ENCODE measurements at places on chromosomes 6 and 20.

DNA sequence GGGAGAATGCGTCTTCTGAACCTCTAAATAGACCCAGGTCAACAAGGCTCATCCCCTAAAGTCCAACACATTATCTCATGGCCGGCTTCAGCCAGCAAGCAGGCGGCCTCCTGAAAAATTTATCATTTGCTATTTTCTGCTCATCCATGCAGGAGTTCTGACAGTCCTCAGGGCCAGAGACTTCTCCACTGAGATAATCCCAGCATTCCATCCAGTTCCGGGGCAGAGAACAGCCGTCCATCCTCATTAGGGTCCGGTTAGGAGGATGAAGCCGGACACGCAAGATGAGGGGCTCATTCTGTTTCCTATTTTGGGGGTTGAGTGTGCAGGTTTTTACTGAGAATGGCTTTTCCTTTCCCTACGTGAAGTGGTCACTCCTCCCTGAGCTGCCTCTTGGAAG, 258.1 kb downstream of the PREX1 start:
- no peak for DNase-seq

GRCh38 chr6:55785273-55785672, 90.1 kb downstream of the BMP5 start:
- no peak for DNase-seq

- DNase-seq, result no peak
Measured at GRCh38 chr6:2514965-2515543, 235.7 kb downstream of the MYLK4 start.

DNA sequence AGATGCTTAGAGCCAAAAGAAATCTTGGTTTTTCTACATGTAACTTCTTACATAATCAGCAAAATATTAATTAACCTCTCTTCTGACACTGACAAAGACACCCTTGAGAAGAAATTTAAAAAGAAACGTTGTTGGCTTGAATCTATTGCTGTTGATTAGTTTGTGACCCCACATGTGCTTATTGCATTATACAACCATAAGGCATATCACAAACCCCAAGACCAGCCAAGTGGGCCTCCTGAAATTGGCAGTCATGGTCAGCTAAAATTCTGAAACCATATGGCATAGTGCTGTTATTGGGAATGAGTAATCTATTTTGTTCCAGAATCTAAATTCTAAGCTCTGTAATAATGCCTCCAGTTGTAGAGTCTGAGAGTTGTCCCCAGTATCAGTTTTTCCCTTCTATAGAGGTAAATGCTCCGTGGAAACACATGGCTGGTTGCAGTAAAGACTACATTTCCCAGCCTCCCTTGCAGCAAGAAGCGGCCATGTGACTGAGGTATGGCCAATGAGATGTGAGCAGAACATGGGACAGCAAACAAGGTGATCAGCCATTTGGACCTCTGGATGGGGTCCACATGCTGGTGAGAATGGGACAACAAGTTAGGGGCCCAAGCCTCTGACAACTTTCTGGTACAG, 42.3 kb upstream of the PTPN1 start:
- peak; percentile 51 for DNase-seq

- DNase-seq, result no peak
Measured at GRCh38 chr20:371755-372542, 8.6 kb upstream of the TRIB3 start.

DNA sequence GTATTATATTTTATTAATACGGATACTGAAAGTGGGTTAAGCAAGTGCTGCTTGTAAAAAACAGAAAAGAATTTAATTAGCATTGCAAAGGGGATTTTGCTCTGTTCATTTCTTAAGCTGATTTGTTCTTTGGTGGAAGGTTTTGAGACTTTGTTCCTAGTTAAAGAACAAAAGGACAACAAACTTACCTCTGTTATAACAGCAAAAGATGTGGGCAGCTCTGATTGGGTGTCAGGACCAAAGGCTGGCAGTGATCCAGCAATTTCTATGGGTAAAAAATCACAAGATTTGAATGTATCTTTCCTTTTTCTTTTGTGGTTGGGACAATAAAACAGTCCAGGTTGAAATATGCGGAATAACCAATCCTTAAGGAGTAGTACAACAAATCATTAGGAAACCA, 68.8 kb downstream of the IMPG1 start:
- DNase-seq, result no peak

DNA sequence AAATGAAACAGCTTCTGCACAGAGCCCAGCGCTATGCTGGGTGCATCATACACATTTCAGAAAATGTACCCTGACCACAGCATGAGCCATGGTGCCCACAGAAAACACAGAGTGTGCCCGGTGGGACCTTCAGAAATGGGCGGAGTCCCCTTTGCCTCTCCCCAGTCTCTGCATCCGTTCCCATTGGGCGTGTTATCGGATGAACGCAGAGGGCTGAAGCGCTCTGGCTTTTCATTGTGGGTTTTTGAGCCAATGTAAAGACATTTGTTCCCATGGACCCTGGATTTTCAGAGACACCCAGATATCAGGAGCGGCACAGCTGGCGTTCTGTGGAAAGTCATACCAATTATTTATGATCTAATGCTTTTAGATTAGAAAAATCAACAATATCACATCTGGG, 99.8 kb downstream of the DACT2 start:
- DNase-seq, result no peak

- no peak for DNase-seq
Measured at GRCh38 chr20:37598575-37599342, 71.1 kb upstream of the BLCAP start.

DNA sequence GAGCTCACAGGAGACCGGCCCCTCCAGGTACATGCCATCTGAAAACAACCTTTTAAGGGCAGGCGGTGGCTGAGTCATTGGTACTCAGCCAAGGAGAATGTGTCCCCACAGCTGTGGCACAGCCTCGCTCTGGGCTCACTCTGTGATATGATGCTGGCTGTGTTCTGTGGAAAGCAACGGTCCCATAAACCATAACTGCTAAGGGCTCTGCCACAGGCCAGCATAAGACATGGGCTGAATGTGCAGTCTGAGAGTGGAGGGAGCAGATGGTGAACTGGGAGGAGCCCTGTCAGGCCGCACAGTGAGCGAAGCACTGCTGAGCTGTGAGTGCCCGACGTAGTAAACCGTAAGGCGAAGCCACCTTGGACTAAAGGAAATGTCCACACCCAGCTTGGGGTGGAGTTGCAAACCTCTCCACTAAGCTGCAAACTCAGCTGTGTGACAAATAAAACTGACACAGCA, 375.8 kb downstream of the THBS2 start:
- no peak for DNase-seq

DNA sequence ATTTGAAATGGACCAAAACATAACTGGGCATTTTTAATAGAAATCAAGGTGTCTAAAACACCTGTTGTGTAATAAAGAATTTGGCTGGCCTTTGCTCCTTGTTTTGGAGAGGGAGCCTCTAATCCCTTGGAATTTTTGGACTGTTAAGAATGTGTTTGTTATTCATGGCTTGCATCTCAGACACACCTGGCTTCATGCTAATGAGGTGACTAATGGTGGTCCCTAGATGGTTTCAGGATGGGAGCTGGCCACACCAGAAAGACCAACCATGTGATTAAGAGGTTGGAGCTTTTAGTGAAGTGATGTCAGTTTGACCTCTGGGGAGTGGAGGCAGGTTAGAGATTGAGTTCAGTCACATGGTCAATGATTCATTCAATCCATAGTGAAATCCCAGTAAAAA, 328.4 kb downstream of the DHX35 start:
- no peak for DNase-seq

DNA sequence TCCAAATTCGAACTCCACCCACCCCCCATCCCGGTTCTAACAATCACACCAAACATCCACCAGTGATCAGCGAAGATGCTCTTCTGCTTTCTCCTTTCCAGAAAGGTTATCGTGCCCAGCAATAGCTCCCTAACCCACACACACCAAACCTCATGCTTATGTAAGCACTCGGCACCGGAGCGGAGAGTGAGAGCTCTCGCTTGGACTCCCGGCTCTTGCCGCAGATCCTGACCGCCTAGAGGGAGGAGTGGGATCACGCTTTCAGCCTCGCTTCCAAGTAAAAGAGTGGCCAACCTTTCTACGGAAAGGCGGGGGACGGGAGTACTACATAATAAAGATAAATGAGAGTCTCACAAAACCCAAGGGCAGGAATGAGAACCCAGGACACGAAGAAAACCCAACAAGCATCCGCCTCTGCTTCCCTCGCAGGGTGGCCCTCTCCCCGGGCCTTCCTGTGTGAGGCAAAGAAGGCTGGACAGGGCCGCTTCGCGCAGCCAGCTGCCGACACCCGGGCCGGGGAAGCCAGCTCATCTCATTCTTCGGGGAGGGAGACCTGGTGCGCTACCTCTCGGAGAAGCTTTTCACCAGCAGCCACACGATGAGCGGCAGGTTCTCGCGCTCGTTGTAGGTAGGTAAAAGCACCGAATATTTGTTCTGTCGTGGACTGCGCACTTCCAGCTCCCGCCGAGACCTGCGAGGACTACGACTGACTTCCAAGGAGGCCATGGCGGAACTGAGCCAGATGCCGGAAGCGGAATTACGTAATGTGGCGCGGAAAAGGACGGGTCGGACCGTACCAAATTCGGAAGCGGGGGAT, at the start of gene DPM1:
DPM1 (minus strand) TSS at position 735 of the 817 bp plus-strand sequence; CDS start at position 726, 9 bp downstream.
- peak; percentile 97 for DNase-seq

DNA sequence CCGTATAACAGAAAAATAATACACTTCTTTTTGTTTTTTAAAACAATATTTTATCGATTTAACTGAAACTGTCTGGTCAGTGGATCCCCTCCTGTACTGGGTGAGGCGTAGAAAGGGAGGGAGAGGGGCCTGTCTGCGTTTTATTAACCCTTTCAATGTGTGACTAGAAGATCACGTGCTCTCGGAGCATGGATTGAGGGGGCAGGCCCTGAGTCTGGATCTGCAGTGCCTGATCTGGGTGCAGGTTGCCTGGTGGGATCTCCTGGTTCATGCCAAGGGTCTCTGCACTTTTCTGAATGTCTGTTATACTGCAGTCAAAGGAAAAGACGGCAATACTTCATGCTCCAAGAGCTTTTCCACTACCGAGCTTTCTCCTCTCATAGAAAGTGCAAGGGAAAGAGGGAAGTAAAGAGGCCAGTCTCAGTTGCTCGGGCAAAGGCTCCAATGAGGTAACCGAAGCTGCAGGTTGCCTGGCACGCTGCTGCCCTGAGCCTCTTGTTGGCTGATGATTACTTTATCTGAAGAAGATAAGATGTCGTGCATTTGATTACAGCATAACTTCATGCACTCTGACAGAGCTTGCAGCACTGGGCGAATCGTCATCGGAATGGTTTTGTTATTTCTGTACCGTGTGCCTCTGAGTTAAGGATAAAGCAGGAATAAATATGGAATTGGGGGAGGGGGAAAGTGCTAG, 167.5 kb upstream of the PMEPA1 start:
- DNase-seq, result no peak

DNA sequence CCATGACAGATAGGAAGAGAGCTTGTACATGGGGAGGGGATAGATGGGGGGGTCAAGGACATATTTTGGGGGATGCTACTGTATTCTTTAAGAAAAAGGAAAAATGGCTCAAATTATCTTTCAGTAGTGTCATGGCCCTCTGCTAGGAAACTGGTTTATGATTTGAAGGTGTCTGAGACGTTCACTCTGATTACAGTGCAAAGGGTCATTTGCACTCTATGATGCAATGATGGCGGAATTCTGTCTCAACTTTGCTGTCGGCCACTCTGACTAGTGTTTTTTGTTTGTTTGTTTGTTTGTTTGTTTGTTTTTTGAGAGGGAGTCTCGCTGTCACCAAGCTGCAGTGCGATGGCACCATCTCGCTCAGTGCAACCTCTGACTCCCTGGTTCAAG, 180.0 kb downstream of the SOX4 start:
- DNase-seq, result no peak

DNA sequence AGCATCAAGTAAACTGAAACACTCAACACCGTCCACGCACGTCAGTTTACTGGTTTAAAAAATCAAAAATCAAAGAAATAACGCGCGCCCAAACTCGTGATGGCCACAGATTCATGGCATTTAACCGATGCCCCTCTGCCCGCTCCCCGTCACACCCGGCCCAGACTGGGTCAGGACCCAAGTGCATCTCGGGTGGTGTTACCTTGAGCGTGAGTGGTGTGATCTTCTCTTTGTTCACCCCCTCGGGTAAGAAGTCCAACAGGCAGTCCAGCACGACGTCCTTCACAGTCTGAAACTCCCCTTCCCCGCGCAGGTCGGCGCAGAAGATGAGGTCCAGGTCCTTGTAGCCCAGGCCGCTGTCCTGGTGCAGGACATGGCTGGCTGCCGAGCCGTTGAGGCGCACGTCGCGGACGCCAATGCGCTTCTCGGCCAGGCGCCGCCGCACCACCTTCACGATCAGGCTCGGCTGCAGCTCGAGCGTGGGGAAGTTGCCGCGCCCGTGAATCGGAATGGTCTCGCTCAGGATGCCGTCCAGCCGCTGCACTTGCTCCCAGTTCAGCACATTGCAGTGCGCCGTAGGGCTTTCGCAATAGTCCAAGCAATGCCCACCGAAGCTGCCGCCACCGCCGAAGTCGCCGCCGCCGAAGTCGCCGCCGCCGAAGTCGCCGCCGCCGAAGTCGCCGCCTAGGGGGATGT, 945 bp downstream of the TENT5A start:
- peak; percentile 30 for DNase-seq

GRCh38 chr6:37940074-37940847, 120.7 kb downstream of the ZFAND3 start:
- DNase-seq, result no peak

DNA sequence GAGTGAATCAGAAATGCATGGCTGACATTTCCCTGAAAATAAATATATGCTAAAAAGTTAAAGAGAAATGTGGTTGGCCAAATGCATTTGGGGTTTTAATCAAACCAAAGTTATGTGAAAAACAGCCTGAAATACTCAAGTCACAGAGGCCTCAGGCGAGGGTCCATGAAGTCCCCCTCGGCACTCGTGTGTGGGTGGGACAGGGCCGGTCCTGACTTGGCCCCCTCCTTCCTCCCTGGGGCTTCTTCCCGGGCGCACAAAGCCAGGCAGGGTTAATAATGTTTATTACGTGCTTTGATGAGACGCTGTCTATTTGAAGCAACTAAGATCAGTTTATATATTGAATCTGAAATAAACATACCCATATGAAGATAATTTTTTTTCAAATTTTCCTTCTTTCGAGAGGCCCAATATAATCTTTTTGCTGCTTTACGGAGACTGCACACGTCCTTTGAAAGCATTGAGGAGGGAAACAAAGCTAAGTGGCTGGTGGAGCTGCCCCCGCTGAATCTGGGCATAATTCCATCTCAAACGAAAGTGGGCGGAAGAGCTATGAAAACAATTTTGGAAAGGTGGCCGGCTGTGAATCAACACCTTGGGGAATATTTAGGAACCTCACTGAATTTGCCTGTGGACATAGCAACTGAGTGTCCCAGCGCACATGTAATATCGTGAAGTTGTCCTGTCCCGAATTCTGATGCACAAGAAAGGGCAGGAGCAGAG, 55.8 kb upstream of the SMOC2 start:
- DNase-seq, result no peak

- no peak for DNase-seq
Measured at GRCh38 chr20:41776421-41776820, 158.2 kb upstream of the CHD6 start.

DNA sequence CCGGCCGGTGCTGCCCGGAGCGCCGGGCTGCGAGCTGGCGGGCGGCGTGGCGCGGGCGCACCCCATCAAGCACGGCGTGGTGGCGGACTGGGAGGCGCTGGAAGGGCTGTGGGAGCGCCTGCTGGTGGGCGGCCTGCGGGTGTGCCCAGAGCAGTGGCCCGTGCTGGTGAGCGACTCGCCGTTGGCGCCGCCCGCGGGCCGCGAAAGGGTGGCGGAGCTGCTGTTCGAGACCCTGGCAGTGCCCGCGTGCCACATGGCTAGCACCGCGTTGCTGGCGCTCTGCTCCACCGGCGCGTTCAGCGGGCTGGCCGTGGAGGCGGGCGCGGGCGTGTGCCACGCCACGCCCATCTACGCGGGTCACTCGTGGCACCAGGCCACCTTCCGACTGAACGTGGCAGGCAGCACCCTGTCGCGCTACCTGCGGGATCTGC, 517 bp downstream of the ACTL10 start:
- peak; percentile 92 for DNase-seq

All from posterior cingulate gyrus (tissue), 11 donors.